Peyer's patch (tissue), 4 donors: ENCODE measurements at places on chromosomes 5 and 9.

DNA sequence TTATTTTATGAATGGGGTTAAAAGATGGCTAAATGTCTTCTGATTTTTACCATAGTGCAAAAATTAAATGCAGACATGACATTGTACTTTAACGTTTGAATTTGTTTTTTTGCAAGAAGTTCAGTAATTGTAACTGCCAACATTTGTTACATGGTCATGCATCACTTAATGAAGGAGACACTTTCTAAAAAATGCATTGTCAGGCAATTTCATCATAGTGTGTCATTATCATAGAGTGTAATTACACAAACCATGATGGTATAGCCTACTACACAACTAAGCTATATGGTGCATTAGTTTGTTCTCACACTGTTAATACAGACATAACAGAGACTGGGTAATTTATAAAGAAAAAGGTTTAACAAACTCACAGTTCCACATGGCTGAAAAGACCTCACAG lies 50.0 kb upstream of the NAA35 start:
- DNase-seq: no peak

DNA sequence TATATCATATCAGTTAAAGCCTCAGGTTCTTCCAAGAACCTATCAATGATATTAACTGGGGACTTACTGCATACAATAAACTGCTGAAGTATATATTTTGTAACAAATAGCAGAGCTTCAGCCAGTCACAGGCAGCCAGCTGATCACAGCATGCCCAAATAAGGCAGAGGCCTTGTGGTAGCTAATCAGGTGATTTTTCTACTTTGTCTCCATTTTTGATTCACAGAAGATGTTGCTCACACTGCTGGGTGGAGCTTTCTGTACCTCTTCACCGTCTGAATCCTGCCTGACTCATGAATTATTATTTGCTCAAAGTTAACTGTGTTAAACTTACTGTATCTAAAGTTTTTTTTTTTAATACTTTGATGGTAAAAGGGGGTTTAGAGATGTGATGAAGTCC lies 357.4 kb downstream of the PSAT1 start:
- DNase-seq: no peak

DNA sequence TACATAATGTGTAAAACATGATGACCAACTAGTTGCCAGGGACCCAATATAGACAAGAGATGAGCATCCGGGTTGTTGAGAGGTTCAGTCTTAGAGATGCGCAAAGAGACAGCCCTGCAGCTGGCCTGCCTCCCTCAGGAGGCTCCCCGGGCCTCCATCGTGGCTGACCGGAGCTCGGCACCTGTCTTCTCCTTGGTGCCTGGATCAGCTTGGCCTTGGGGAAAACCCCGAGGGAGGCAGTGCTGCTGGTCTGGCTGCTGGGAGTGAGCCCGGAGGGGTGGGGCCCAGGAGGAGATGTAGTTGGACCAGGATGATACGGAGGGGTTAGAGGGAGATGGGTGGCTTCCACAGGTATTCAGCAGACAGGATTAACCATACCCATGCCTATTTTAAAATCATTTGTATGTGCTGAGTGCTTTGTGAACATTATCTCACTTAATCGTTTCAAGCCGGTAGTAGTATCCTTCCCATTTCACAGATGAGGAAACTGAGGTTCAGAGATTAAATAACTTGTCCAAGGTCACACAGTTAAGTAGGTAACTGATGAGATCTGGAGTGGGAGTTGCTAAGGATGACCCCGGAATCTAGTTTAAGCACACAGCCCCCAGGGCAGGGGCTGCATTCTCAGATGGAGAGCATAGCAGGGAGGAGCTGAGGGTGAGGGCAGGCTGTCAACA lies 173.8 kb downstream of the COL23A1 start:
- no peak for DNase-seq

DNA sequence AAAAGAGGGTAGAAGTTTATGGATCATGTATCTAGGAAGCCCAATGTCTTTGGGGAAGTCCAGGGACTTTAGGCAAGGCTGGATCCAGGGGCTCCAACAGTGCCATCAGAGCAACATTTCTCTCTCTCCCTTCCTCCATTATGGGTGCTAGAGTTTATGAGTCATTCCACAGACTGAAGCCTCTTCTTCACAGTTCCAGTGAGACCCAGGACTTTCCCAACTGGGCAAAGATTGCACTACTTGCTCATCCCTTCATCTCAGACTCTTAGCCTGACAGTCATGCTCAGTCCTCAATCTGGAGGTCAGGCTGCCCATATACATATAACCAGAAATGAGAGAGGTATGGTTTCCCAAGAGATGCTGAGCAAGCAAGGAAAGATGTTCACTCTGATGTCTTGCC lies 110.7 kb downstream of the FEM1C start:
- no peak for DNase-seq

DNA sequence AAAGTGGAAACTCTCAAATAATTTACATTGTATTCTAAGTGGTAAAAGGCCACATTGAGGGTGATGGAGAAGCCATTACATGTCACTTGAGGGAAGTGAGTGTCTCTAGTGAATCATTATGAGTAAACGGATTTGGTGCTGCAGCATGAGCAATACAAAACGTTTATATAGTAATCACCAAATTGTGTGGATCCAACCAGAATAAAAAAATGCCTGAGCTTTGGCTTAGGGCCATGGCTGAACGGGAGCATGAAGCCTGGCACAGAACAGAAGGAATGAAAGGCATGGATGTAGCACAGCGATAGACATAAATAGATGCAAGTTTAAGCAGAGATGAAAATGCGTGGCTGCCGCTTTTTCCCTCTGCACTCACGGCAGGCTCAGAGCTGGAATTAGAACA lies 58.3 kb downstream of the PTTG1 start:
- no peak for DNase-seq

DNA sequence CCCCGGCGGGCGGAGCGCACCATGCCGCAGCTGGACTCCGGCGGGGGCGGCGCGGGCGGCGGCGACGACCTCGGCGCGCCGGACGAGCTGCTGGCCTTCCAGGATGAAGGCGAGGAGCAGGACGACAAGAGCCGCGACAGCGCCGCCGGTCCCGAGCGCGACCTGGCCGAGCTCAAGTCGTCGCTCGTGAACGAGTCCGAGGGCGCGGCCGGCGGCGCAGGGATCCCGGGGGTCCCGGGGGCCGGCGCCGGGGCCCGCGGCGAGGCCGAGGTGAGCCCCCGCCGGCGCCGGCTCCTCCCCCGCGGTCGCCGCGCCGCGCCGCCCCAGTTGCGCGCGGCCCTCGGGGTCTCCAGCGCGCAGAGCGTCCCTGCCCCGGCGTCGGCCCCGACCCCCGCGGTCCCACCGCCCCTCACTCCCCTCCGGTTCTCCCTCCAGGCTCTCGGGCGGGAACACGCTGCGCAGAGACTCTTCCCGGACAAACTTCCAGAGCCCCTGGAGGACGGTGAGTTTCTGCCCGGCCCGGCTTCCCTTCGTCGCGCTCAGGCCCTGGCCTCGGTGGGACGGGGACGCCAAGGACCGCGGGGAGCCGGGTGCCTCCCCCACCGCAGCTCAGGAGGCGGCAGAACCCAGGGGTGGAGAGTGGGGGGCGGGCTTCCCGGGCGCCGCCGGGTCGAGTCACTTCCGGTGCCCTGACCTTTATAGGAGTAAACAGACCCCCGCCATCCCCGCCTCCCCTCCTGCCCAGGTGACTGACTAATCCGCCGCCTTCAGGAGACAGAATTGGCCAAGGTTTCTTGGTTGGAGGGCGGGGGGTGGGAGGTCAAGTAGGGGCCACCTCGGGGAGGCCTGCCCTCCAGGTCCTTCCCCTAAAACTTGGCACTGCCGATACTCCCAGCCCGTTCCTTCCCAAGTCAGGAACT lies 665 bp downstream of the TCF7 start:
- peak; percentile 72 for DNase-seq

- DNase-seq: no peak
These were observed 32.9 kb downstream of the NDST1 start for GRCh38 chr5:150540615-150541396.

GRCh38 chr5:40826489-40827187 lies 8.4 kb downstream of the RPL37 start:
- DNase-seq: no peak

DNA sequence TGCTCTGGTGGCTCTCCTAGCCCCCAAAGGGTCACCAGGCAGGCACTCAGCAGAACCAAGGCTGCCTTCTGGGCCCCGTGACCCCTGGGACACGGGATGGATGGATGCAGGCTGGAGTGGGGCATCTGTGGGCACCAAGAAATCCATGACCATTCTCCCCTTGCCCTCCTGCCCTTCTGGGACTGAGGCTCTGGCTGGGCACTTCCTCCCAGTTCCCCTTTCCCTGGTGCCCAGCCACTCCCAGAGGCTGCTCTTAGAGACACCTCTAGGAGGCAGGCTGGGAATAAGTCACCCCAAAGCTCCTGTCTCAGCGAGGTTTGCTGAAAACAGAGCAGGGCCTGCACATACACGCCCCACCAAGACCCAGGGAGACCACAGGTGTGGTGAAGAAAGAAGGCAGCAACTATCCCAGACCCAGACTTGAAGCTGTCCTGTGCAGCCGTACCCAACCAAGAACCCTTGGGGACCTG lies 943 bp downstream of the STING1 start:
- DNase-seq: no peak

DNA sequence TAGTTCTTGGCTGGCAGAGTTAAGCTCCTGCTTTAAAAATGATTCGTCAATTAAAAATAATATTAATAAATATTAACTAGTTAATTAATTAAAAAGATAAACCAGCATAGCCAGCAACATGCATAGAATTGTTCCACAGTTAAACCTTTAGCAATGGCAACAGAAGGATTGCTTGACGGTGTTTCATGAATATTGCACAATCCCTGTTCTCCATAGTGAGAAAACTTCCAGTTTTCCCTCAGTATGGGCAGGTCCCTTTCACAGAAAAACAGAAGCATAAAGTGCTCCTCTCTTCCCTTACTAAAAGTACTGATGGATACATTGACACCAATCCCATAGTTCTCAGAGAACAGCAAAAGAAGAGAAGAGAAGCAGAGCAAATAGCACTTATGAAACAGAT lies 71.4 kb upstream of the CAST start:
- no peak for DNase-seq

DNA sequence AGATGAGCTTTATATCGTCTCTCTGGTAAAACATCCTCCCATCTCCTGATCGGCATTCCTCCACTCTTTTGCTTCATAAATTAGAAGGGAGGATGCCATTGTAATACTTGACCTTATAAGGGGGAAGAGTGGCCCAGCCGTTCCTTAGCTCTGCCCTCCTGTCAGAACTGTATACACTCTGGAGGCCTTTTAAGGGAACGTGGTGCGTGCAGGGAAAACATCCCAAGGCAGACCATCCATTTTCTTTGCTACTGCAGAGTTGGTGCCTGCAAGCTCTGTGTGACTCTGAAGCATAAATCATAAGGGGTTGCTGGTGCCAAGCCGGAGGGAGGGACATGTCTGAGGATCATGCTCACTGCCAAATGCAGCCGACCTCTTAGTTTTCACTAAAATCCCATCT lies 90.4 kb downstream of the PGM5 start:
- DNase-seq: no peak

DNA sequence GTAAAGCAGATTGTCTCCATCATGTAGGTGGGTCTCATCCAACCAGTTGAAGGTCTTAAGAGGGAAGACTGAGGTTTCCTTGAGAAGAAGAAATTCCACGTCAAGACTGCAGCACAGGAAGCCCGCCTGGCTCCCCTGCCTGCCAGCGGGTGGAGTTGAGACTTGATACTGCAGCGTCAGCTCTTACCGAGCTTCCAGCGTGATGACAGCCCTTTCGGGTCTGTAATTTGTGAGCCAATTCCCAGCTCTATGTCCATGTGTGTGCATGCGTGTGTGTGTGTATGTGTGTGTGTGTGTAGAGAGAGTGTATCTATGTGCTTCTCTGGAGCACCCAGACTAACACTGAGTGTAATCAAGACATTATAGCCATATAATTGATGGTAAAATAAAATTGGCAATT lies 379.7 kb upstream of the IRX2 start:
- DNase-seq: no peak

GRCh38 chr5:131848662-131849061 lies 51.8 kb upstream of the FNIP1 start:
- DNase-seq: no peak

GRCh38 chr9:114849450-114849849 lies 43.6 kb upstream of the TNFSF15 start:
- DNase-seq: no peak

- DNase-seq: no peak
These were observed 177.1 kb downstream of the NFIB start for GRCh38 chr9:14136646-14137370.

GRCh38 chr5:68347536-68347935 lies 132.0 kb downstream of the PIK3R1 start:
- DNase-seq: no peak

DNA sequence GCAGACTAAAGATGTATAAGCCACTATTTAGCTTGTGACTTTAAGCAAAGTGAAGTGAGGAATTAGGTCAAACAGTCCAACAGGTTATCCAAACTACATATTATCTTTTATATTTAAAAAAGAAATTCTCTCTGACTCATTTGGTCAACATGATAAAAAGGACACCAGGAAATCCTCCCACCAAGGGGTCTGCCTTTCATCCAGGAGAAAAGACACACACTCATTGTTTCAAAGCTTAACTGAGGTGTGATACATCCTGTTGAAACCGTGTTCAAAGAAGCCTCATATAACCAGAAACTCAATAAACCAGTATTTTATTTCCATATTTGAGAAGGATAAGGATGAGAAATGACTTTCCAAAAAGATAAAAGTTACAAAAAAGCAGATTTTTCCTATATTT lies 417.1 kb downstream of the HCN1 start:
- DNase-seq: no peak

- no peak for DNase-seq
These were observed 20.8 kb downstream of the TMEM245 start for GRCh38 chr9:109098960-109099308.

GRCh38 chr5:172795318-172795977 lies 24.5 kb upstream of the DUSP1 start:
- DNase-seq: peak; percentile 88

DNA sequence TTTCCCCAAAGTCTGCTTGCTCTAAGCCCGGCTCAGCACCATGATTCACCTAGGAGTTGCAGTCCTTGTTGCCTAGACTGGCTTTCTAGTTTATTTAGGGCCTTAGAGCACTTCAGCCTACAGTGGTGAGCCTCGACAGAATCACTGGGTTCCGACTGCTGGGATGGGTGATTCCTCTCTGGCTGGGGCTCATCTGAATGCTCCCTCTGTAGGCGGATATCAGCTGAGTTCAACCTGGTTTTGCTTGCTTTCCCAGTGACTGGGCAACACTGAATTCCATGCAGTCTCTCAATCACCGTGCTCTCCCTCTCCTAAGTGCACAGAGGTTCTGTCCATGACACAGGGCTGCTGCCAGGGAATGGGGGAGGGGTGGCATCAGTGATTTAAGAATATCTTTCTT lies 54.1 kb downstream of the OSMR start:
- DNase-seq: no peak

- no peak for DNase-seq
These were observed 161.1 kb upstream of the FST start for GRCh38 chr5:53319315-53319714.

DNA sequence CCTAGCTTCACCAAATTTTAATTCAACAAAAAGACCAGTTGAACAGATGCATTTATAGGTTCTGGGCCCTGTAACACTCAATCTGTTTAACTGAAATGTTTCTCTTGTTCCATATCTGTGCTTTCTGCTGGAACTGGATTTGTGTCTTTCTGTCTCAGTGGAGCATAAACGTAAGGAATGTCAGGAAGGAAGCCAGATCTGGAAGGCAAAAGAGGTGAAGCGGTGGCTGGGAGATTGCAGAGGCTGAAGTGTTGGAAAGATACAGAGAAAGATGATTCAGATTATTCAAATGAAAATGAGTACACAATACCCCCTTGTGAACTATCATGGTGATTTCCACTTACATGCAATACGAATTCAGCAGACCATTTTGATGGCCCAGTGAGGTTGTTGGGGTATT lies 406.8 kb downstream of the BRINP1 start:
- DNase-seq: no peak
